ENCODE measurements at places on chromosomes 5 and 9.

DNA sequence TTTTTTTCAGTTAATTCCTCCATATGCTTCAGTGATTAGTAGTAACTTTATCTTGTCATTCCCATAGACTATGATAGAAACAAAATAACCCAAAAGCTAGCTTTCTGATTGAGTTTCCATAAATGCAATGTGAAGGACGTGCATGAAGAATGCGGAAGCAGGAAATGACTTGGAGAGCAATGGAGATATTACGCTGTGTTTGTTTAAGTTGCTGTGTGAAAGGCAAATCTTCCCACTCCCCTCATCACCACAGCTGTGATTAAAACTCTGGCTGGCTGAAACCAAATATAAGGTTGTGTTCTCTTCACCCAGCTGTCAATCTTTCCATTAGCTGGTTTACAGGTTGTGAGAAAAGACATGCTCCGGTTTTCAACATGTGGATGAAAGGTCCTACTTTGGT, 83.9 kb downstream of the NR2F1-AS1 start:
- DNase-seq = no peak

- no peak for DNase-seq
Measured at GRCh38 chr5:74070766-74071165, 444.8 kb downstream of the ARHGEF28 start.

GRCh38 chr9:11039006-11039405, 426.2 kb upstream of the PTPRD start:
- DNase-seq = no peak

DNA sequence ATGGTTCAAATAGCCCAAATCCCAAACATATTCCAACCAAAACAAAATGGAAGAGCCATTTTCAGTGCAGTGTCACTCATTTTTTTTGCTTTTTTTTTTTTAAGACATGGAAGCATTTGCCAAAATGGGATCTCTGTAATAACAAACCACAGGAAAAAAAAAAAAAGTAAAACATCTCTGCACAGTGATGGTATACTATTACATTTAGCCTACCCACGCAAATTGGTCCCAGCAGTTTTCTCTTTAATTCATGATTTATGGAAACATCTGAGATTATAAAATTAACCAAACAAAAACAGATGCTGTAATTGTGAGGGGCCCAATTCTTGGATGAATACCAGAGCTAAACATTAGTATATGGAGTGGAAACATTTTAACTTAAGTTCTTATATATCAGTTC, 566.6 kb downstream of the ZNF608 start:
- DNase-seq = no peak

DNA sequence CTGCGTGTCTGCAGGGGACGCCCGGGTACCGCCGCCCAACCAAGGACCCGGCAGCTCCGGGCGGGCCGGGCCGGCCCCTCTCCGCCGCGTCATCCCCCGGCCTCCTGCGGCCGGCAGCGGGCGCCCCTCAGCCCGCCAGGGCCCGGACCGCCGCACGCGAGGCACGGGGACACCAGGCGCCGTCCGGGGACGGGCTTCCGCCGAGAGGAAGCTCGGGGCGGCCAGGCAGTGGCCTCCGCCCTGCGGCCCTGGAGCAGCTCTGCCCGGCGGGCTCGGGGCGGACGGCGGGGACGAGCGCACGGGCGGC, 373 bp downstream of the FBXW5 start:
- DNase-seq = no peak

DNA sequence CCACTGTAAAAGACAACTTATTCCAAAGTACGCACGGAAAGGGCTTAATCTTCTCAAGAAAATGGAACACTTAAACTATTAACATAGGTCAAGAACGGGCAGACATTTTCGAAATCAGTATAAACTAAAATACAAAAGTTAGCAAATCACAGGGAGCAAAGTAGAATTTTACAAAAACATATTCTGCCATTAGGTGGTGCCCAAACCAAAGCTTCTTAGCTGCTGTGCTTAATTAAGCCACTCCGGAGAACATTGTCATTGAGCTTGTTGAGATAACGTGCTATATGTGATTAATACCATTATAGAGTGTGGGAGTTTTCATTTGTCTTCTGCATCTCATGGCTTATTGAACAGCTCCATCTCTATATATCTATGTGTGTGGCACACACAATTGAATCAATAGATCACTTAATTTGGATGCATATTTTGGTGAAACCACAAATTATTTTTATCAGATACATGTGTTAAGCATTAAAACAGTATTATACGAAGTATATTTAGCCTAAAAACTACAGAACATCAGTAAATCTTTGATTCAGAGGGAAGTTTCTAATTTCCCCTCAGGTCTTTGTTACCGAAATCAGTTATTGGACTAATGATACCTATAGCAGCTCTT, 23.4 kb downstream of the UBLCP1 start:
- no peak for DNase-seq

DNA sequence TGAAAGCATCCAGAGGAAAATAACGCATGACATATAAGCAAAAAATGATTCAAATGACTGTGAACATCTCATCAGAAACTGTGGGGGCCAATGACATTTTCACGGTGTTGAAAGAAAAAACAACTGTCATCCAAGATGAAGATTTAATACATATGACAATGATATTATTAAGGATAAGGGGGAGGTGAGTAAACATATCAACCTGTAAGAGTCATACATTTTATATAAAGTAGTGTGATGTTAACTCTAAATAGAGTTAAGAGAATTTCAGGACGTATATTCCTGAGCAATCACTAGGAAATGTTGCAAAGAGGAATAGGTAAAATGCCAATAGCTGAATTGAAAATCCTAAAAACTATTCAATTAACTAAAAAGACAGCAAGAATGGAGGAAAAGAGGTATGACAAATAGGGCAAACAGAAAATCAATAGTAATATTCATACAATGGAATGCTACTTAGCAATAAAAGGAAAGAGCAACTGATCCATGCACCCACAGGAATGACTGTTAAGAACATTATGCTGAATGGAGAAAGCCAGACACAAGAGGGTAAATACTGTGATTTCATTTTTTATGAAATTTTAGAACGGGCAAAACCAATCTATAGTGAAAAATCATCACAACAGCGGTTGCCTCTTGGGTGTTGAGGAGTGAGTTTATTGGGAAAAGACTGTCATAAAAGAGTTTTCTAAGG, 92.4 kb upstream of the JAK2 start:
- DNase-seq = no peak

DNA sequence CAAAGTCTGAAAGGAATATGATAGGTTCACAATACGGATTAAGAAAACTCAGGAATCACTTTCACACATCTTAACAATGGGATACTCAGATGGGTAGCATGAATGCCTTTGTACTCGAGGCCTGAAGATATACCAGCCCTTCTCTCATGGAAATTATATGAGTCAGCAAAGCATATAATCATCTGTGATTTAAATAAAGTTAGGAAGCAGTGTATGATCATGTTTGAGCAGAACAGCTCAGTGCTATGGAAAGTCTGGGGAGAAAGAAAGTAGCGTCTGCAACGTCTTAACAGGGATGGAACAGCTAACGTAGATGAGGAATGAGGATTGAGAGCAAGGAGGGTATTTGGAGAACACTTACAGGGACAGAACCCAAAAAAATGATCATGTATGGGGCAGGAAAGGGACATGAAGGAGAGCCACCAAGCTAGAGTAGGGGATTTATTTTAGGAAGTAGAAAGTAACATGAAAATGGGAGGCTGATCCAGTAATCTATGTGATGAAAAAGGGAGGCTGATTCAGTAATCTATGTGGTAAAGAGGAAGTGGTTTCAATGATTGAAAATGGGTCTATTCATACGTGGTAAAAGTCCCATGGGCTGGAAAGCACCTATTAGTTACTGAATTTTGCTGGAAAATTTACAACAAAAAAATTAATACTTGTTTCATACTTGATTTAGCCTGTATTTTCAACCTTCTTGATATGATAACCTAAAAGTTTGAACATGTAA, 85.9 kb downstream of the GNA14 start:
- no peak for DNase-seq

DNA sequence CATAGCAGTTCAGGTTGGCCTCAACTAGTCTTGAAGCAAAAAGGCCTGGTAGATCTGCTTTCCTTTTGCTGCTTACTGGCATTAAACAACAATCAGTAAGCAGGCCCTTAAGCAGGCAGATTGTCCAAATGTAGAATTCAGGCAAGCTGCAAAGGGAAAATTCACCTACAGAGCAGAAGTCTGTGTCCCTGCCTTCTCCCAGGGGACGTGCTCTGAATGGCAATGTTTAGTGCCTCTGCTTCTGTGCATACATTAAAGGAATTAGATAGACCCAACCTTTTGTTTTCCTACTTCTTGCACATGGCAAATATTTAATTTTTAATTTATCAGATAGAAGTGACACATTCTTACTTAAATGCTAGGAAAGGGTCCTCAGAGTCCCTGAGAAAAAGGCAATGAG, 328.8 kb upstream of the PIK3R1 start:
- no peak for DNase-seq

DNA sequence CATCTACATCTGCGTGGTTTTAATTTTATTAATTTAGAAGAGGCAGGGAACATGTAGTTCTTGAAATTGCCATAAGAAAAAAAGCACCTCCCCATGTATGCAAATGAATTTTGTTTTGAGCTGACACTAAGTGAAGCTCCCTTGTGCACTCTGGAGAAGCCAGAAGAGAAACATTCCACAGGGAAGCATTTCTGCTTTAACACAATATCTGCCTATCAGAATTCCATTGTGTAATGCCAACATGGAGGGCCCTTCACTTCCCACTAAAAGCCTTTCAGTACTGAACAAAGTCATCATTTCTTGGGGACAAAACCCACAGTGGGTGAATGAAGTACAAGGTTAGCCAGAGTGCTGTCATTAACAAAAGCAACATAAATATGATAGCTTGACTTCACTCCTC, 59.7 kb downstream of the PRELID2 start:
- no peak for DNase-seq

GRCh38 chr9:133964463-133964862, 27.7 kb downstream of the VAV2 start:
- DNase-seq = no peak

GRCh38 chr9:118009614-118010013, 305.4 kb downstream of the TLR4 start:
- DNase-seq = no peak

DNA sequence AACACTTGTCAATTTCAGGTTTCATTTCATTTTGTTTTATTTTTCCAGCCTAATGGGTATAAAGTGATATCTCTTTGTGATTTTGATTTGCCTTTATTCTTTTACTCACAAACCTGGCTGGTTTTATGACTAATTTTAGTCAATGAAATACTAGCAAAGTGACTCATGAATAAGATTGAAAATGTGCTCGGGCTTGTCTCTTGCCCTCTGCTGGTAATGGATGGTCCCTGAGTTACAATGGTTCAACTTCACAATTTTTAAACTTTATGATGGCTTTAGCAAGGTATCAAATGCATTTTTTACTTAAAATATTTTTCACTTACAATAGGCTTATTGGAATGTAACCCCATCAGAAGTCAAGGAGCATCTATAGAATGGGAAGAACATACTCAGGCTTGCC, 431.4 kb upstream of the CCNG1 start:
- no peak for DNase-seq

GRCh38 chr5:51829691-51830090, 446.4 kb downstream of the ISL1 start:
- no peak for DNase-seq

GRCh38 chr5:139116100-139116655, 82.0 kb downstream of the SIL1 start:
- no peak for DNase-seq

GRCh38 chr5:73448463-73449136, at the start of gene FOXD1:
Gene FOXD1 (minus strand): TSS chr5:73448777. CDS start chr5:73448362, 415 bp downstream.
- DNase-seq = no peak

DNA sequence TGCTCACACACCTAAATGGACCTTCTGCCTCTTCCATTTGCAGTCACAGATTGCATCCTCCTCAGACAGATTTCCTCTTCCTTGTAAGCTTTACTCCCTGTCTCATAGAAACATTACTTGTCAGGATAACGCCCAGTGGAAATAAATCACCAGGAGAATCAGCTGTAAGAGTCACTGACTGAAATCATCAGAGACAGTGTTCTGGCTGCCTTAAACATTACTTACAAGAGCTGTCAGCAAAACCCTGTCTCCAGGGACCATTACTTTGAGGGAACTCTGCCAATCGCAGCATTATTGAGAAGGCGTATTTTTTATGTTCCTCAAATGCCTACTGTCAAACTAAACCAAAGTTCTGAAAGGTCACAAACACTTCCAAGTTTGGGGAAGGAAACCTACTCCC, 5.9 kb downstream of the DPYSL3 start:
- DNase-seq = no peak

DNA sequence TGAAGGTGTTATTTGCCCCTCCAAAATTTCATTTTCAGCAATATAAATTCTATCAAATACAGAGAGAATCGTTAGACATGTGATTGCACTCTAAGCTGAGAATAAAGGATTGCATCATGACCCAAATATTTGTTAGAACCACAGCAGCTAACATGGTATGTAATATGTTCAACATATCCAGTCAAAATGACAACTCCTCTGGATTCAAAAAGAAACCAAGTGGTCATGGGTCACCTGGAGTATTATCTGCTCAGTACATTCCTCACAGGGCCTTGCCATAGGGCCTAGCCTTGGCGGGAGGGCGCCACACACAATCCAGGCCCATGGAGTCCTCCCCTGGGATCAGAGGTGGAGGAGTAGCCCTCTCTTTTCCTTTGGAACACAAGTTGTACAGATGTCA, 179.2 kb downstream of the HSD17B3 start:
- no peak for DNase-seq

DNA sequence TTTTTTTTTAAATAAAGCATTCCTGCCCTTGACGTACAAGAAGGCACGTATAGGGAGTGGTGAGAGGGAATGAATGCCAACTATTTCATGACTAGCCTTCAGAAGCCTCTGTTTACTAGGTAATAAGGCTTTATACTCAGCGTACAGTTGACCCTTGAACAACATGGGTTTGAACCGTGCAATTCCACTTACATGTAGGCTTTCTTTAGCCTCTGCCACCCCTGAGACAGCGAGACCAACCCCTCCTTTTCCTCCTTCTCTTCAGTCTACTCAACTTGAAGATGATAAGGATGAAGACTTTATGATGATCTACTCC, 22.5 kb downstream of the CDC42SE2 start:
- DNase-seq = no peak

- no peak for DNase-seq
Measured at GRCh38 chr5:110812639-110813038, 73.8 kb downstream of the SLC25A46 start.

GRCh38 chr5:125093776-125094175, 347.3 kb upstream of the ZNF608 start:
- DNase-seq = no peak
